Endothelial cell (in vitro differentiated cells): ENCODE measurements at places on chromosomes 2 and 18.

DNA sequence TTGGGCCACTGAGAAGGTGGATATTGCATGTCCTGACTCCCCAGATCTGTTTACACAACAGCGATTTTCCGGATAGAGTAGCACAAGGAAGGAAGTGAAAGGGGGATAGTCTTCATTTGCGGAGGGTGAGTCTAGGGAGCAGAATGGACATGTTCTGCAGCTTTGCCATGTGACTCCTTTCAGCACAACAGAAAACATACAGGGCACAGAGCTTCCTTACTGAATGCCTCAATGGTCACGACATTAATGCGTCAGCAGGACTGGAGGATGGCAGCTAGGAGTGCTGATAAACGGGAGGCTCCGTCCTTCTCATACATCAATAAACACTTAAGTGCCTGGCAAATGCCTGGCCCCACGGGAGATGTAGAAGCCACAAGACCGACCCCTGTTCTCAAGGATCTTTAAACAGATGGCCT is 163.0 kb downstream of the FAM210A start:
- H3K27ac ChIP-seq = no peak overlapping the region
- peaks cover 1% of the 10 kb centered on the region for H3K27me3 ChIP-seq
- H3K36me3 ChIP-seq = no peaks in the 10 kb centered on the region
- no peak overlapping the region for H3K4me3 ChIP-seq
- DNase-seq = no peak
- H3K4me1 ChIP-seq = peaks cover 14% of the 10 kb centered on the region

- no peak for DNase-seq
- no peak overlapping the region for H3K27ac ChIP-seq
- H3K4me1 ChIP-seq = no peaks in the 10 kb centered on the region
- H3K36me3 ChIP-seq = no peaks in the 10 kb centered on the region
Observed at GRCh38 chr2:130869441-130870160, 32.9 kb downstream of the ARHGEF4 start.

DNA sequence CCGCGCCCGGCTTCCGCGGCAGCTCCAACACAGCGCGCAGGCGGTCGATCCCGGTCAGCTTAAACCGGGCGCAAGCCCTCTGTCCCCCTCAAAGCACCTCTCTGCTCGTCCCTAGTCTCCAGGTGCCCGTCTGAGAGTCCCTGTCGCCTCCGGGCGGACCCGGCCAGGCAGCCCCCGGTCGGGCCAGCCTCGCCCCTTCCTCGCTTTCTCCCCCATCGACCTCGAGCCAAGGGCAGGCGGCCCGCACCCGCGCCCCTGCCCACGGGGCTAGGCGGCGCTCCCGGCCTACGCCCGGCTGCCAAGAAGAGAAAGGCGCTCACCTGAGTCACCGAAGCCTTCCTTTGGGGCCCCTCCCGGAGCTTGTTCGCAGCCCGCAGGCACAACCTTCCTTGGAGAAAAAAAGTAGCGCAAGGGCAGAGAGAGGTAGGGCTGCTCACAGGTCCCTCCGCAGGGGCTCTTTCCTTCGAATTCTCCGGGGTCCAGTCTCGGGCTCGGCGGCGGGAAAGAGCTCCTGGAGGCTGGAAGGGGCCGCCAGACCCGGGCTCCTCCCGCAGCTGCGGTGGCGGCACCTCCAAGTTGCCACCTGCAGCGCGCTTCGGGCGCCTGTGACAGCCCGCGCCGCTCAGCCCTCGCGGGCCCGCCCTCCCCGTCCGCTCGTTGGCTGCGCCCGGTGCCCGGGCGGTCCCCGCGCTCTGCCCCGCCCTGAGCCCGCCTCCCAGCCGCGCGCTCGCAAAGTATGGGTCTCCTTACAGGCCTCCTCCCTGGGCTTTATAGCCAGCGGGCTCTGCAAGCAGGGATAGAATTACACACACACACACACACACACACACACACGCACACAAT is 86.5 kb upstream of the EPB41L3 start:
- DNase-seq = peak; percentile 74
- H3K27me3 ChIP-seq = peaks cover 11% of the 10 kb centered on the region
- H3K4me3 ChIP-seq = no peak overlapping the region
- peaks cover 3% of the 10 kb centered on the region for H3K4me1 ChIP-seq
- no peaks in the 10 kb centered on the region for H3K36me3 ChIP-seq

GRCh38 chr2:148674063-148675020 is 29.8 kb downstream of the EPC2 start:
- peaks cover 22% of the 10 kb centered on the region for H3K4me1 ChIP-seq
- peak overlapping the region; percentile 48 for H3K27ac ChIP-seq
- H3K4me3 ChIP-seq = no peak overlapping the region
- H3K36me3 ChIP-seq = no peaks in the 10 kb centered on the region
- H3K27me3 ChIP-seq = no peaks in the 10 kb centered on the region

DNA sequence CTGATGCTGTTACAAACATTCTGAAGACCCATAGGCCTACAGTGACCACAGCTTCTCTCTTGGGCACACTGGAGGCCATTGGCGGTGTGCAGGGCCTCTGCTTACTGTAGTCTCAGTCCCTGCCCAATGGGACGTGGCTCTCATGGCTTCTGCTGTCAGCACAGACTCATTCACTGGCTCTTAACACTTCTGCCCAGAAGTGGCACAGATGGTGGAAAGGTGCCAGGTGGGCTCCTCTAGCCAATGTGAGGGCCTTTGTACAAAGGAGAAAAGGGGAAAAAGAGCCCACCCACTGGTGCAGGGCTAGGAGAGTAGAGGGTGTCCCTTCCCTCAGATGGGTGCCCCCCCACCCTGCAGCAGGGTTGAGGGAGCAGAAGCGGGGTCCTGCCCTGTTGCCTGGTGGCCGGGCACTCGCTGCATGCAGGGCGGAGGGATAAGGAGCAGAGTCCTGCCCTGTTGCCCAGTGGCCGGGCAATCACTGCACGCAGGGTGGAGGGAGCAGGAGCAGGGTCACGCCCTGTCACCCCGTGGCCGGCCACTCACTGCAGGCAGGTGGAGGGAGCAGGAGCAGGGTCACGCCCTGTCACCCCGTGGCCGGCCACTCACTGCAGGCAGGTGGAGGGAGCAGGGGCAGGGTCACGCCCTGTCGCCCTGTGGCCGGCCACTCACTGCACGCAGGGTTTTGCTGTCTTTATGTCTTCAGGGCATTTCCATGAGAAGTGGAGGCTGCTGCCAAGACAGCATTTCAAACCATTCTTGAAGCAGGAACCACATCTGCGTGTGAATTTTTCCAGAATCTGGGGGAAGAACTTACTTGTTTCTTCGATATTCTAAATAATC is 20.0 kb downstream of the LRRFIP1 start:
- DNase-seq = no peak
- H3K36me3 ChIP-seq = peaks cover 20% of the 10 kb centered on the region
- peaks cover 5% of the 10 kb centered on the region for H3K27me3 ChIP-seq
- peaks cover 49% of the 10 kb centered on the region for H3K4me1 ChIP-seq
- no peak overlapping the region for H3K4me3 ChIP-seq
- H3K27ac ChIP-seq = no peak overlapping the region

DNA sequence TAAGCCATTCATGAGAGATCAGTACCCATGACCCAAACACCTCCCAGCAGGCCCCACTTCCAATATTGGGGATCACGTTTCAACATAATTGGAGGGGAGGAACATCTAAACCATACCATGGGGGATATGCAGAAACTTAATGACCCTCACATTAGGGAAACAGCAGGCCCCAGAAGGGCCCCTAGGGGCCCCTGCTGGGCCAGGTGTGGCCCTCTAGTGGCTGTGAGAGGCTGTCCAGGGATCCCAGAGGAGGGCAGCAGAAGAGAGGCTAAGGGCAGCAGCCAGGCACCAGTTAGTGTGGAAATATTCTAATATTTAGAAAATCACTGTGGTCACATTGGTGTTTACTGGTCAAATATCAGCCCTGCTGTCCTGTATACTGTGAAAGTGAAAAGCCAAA is 49.3 kb upstream of the ANKRD44 start:
- no peaks in the 10 kb centered on the region for H3K27me3 ChIP-seq
- DNase-seq = no peak
- peaks cover 8% of the 10 kb centered on the region for H3K4me1 ChIP-seq
- peaks cover 5% of the 10 kb centered on the region for H3K36me3 ChIP-seq

GRCh38 chr2:152421521-152422370 is 86.8 kb downstream of the FMNL2 start:
- DNase-seq = no peak
- H3K36me3 ChIP-seq = no peaks in the 10 kb centered on the region
- H3K4me1 ChIP-seq = peaks cover 25% of the 10 kb centered on the region
- no peaks in the 10 kb centered on the region for H3K27me3 ChIP-seq
- H3K27ac ChIP-seq = peak overlapping the region; percentile 28

GRCh38 chr2:57809230-57809629 is 237.4 kb upstream of the VRK2 start:
- no peak for DNase-seq
- no peak overlapping the region for H3K4me3 ChIP-seq
- H3K4me1 ChIP-seq = no peaks in the 10 kb centered on the region
- H3K36me3 ChIP-seq = no peaks in the 10 kb centered on the region
- H3K27me3 ChIP-seq = no peaks in the 10 kb centered on the region
- no peak overlapping the region for H3K27ac ChIP-seq
